ENCODE measurements at places on chromosomes 7 and 10. TPM values are rescaled to one million over a fixed set of nuclear protein-coding genes. Genes with fewer than 3 reads are reported as not detected.

DNA sequence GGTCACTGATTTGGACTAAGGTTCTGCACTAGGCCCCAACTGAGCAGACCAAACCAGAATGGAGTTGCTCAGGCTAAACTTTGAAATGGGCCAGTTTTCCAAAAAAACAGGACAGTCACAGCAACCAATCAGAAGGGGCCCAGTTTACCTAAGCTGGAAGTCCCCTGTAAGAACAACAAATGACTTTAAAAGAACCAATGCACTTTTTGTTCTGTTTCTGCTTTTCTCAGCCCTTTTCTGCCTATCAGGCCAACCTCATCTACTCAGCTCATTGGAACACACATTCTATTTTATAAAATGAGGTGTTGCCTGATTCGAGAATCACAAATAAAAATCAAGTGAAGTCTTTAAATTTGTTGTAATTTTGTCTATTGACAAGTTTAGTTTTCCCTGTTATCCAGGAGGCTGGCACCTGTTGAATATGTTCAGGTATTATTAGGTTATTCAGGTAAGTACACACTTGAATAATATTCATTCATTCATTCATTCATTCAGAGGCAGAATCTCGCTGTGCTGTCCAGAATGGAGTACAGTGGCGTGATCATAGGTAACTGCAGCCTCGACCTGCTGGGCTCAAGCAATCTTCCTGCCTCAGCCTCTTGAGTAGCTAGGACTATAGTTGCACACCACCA is 168.7 kb downstream of the TAX1BP1 start:
- DNase-seq, result no peak

DNA sequence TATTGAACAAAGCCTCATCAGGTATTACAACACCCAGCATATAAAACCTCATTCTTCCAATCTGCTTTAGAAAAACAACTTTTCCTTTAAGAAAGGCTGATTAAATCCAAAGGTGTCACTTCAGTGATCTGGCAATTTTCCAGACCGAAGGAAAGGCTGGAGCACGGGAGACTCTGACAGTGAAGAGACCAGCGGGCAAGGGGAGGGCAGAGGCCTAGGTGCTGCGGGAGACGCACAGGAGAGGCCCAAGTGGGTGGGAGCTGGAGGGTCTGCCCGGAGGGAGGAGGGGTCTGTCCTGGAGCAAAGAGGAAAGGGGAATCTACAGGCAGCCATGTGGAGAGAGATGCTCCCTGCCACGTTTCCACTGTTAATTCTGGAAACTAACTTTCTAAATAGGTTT is 24.3 kb upstream of the PPP2R2D start:
- DNase-seq, result no peak

DNA sequence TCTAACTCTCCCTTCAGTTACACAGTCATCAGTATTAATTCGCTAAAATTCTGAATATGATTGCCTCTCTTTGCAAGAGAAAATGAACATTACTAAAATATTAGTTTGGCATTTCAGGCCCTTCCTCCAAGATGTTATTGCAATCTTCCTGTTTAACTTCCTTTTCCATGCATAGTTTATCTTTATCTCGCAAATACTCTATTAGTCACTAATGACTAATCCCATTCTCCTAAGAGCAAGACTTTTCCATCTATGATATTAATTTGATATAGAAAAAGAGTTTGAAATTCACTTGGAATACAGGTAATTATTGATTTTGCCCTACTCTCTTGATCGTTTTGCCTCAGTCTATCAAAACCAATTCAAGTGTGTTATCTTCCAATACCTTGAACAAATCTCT is 41.8 kb upstream of the SEMA3A start:
- no peak for DNase-seq

The ARF5 gene
- total RNA-seq, result 137 TPM

The CLRN3 gene
- not detected for total RNA-seq

The A1CF gene
- not detected for total RNA-seq

The CALU gene
- total RNA-seq, result 63.6 TPM

Data from glutamatergic neuron (in vitro differentiated cells).